ENCODE measurements at places on chromosomes 7 and 10.

GRCh38 chr7:102215711-102216110 lies 71.0 kb upstream of the SH2B2 start:
- no peak for DNase-seq

DNA sequence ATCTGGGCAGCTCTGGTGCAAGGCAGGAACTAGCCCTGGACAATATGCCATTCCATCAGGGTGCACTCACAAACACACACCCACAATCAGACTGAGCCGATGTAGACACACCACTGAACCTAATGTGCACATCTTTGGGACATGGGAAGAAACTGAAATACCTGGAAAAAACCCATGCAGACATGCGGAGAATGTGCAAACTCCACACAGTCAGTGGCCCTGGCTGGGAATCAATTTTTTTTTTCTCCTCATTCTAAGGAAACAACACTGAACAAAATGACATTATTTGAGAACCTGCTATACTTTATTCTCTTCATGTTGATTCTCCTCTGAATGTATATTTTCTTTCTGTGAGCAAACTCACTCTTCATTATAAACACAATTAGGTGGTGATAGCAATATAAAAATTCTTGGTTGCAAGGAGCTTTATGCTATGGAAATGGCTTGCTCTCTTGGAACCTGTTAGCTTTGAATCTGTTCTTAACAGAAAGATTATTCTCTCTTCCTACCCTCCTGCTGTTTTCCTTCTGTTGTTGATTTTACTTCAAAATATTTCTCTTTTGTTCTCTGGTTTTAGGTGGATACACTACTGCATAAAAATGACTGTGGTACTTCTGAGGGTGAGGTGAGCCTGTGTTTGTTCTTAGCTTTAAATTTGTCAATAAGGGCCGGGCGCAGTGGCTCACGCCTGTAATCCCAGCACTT lies 33.0 kb upstream of the MICU1 start:
- DNase-seq, result no peak

GRCh38 chr10:5581670-5582566 lies 57.2 kb downstream of the CALML3 start:
- DNase-seq, result no peak

DNA sequence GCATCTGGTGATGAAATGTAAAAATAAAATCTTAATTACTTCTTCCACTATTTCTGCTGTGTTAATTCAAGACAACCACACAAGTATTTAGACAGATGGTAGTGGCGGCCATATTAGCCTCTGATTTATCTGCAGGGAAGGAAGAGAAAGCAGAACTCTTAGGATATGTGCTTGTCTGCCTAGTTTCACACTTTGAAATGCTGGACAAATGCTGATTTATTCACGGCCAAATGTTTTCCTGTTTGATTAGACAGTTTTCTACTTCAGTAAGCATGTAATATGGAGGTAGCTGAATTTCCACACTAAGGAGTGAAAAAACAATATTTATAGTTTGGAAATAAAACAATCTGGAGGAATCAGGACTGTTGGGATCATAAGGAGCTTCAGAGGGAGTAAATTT lies 158.1 kb downstream of the AGMO start:
- DNase-seq, result no peak

DNA sequence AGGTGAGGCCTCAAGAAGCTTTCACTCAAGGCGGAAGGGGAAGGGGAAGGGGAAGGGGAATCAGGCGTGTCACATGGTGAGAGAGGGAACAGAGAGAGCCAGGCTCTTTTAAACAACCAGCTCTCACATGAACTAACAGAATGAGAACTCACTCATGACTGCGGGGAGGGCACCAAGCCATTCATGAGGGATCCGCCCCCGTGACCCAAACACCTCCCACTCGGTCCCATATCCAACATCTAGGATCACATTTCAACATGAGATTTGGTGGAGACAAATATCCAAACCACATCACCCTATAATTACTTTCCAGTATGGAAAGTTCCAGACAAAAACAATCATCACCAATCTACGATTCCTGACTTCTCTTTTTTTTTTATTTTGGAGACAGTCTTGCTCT lies 22.9 kb downstream of the HIP1 start:
- DNase-seq, result no peak

- peak; percentile 14 for DNase-seq
These were observed 9.8 kb downstream of the RBP4 start for GRCh38 chr10:93591065-93591808.

DNA sequence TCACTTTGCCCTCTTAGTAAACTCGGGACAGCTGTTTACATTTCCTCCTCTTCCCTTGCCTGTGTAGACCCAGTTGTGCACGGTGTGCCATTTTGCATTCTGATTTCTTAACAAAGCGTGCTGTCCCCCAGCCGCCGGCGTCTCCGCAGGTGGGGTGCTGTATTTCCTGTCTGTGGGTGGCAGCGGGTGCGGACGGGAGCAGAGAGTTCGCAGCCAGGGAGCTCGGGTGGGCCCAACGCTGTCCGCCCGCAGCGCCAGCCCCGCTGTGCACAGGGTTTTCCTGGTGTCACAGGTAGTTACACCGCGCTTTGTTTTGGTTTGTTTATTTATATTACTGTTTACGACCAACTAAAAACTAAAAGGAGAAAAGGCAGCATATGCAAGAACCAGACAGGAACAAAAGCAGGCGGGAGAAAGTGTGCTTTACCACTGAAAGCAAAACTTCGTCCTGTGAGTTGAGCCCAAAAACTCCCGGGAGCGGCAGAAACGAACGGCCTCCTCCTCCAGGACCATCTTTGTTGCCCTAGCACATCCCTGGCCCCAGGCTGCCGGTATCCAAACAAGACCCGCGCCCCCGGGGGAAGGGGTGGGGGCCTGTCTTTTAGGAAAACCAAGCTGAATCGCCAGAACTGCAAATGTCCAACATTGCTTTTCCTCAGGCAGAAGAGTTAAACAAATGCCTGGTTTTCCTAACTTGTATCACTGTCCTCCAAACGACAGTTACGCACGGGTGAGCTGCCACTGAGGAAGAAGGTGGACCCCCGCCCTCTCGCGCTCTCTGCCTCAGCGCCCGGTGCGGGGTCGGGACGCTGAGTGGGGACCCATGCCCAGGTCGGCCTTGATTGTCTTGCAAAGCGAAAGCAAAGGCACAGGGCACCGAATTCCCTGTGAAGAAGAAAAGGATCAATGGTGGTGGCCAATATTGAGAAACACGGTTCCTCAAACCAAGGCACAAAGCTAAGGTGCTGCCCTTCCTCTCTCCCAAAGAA lies 45.9 kb upstream of the DRGX start:
- no peak for DNase-seq

DNA sequence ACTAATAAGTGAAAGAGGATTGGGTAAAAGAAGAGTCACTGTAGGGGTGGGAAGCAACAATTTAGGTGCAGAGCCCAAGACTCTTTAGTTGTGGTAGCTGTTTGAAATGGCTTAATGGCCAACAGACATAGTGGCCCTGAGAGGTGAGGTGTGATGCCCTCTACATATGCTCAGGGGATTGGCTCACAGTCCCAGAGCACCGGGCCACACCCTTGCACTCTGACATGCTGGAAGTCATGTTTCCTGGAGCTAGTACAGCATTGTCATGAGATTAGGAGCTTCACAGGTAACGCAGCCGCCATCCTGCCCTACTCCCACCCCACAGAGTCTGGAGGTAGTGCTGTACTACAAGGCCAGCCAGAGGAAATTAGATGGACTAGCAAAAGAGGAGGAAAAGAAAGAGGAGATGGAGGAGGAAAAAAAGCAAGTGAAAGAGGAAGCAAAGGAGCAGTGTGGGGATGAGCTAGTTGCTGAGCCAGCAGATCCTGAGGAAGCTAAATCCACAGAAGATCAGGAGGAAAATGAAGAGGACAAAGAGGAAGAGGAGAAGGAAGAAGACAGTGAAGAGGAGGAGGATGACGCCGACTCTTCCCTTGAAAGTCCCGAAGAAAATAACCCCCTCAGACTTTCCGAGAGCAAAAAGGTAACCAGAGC lies 14.8 kb upstream of the FLNC start:
- DNase-seq, result peak; percentile 41

GRCh38 chr7:2821842-2822507 lies 22.1 kb downstream of the GNA12 start:
- no peak for DNase-seq

DNA sequence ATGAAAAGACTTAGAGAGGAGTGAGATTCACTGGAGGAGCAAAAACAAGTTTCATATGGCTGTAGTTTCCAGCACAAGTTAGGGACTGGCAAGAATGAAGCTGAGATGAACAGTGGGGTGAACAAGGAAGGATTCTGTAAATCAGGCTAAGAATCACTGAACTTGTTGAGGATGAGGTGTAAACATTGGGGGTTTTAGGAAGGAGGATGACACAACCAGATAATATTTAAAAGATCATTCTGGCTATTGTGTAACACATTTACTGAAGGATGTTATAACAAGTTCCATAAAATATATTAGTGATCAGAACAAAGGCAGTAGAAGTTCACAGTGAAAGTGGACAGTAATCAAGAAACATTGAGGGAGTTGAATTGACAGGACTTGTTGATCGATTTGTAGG lies 68.9 kb downstream of the CD36 start:
- DNase-seq, result no peak

DNA sequence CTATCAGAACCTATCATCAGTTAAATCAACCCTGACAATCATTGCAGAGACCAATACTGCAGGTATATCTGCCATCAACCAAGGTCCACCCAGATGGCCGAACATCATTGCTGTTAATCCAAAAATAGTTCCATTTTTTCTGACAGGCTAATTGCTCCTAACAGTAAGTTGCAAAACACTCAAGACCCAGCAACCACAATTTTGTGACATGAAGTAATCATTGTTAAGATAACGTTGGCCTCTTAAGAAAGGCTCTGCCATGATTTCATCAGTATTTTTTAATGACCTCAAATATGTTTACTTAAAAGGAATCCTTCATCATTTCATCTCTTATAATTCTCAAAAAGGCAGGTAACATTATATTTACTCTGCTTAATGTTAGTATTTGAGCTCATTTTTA lies 553.4 kb upstream of the POM121L12 start:
- DNase-seq, result no peak

DNA sequence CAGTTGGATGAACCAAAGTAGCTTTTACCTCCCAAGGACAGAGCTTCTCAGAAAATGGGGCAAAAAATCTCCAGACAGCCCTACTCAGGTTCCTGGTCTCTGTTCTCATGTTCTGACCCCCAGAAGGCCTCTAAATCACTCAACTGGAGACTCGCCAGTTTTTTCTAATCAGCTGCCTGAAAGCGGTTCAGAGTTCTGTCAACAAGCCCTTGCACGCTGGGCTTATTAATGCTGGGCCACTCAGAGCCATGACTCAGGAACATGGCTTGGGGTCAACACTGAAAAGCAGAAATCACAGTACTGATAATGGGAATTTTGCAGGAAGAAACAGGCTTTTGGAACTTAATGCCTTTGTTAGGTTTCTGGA lies 15.3 kb downstream of the ECHDC3 start:
- no peak for DNase-seq
